NCI-H2029 treated with DMSO at 0.1 percent for 48 hours (cell line): ENCODE measurements at places on chromosomes 4 and X.

DNA sequence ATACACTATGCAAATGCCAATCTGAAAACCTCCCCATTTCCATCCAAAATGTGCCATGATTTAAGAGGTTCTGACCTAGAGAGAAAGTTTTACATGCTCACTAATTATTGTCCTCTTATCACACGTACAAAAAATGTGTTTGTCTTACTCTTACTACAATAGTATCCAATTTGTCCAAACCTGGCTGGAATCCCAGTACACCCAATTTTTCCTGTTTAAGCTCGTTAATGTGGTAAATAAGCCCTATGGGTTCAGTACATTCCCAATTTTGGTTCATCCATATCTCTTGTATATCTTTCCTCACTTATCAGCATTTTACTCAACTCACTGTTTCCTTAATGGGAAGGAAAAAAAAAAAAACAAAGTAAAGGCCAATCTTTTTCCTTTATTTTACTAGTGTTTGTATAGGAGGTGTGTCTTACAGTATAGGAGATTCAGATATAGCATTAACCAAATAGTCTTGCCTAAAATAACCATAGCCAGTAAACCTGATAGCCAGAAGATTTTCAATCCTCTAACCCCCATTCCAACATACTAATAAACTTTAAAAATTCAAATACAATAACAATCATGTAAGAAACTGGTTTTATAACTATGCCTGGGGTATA is 109.8 kb downstream of the PARM1 start:
- DNase-seq: no peak

DNA sequence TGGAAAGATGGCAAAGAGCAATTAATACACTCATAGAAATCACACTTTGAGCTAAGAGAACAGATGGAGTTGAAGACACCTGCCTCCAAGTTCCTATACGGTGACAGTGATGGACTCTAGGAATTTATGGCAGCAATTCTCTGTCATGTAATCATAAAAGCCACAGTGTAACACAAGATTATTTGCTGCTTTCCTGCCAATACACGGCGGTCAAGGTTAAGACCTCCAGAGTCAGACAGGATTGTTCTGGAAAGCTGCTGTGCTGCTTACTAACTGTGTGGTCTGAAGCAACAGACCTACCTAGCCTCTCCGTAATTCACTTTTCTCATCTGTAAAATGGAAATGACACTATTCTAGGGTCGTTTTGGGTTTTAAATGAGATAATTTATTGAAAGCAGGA is 14.6 kb upstream of the KIT start:
- DNase-seq: no peak

DNA sequence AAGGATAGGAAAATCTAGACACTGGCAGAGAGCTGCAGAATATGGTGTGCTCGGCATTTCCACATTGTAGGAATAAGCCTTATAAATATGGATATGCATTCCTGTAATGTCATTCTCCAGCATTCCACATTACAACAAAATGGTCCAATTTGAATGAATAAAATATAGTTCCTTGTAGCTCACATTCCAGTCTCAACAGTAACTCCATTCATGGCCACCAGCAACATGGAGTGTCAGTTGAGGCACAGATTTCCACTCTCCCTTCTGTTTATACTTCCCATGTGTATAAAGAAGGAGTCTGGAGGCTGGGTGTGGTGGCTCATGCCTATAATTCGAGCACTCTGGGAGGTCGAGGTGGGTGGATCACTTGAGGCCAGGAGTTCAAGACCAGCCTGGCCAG is 84.5 kb downstream of the AASDH start:
- DNase-seq: no peak

DNA sequence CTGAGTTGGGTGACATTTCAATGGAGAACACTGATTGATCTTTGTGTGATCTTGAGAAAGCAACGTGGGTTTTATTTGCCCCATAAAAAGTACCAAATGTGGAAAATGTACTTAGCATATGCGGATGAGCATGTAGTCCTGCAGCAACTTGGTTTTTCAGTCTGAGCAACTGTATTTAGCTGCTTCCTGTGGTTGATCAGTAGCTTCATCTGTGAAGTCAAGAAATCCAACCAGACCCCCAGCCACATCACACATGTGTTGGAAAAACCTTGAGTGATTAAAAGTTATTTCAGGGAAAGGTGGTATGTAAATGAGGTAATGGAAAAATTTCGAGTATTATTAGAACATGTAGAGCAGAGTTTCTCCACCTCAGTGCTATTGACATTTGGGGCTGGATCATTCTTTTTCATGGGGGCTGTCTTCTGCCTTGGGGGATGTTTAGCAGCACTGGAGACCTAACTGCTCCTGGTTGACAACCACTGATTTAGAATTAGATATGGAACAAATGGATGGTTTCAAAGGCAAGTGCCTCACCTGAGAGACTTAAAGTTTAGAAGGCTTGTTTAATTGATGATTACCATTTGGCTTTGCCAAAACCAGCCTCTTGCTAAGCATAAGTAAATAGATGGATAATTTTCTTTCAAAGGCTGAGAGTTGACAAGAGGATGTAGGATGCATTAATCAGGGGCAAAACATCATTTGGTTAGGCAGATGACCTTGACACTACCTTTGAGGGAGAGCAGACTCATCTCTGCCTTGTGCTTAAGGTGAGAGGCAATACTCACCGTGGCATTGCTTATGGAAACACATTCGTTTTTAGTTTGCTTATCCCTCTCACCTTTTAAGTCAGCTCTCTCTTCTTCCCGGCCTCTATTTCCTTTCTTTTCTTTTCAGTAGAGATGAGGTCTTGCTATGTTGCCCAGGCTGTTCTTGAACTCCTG is 193.0 kb upstream of the RPS6KA3 start:
- no peak for DNase-seq
